Stimulated activated CD4-positive, alpha-beta T cell treated with anti-CD3 and anti-CD28 coated beads, Interleukin-12 subunit alpha, Interleukin-12 subunit beta, amount 100 ng/mL, for 4 hours (primary cell): ENCODE measurements at places on chromosomes 4 and X.

- DNase-seq, result no peak
Measured at GRCh38 chr4:3037957-3038461, 36.3 kb downstream of the HTT-AS start.

- no peak for DNase-seq
Measured at GRCh38 chrX:13747836-13748235, 13.3 kb downstream of the OFD1 start.

- no peak for DNase-seq
Measured at GRCh38 chr4:143234153-143234552, 49.4 kb downstream of the USP38 start.

DNA sequence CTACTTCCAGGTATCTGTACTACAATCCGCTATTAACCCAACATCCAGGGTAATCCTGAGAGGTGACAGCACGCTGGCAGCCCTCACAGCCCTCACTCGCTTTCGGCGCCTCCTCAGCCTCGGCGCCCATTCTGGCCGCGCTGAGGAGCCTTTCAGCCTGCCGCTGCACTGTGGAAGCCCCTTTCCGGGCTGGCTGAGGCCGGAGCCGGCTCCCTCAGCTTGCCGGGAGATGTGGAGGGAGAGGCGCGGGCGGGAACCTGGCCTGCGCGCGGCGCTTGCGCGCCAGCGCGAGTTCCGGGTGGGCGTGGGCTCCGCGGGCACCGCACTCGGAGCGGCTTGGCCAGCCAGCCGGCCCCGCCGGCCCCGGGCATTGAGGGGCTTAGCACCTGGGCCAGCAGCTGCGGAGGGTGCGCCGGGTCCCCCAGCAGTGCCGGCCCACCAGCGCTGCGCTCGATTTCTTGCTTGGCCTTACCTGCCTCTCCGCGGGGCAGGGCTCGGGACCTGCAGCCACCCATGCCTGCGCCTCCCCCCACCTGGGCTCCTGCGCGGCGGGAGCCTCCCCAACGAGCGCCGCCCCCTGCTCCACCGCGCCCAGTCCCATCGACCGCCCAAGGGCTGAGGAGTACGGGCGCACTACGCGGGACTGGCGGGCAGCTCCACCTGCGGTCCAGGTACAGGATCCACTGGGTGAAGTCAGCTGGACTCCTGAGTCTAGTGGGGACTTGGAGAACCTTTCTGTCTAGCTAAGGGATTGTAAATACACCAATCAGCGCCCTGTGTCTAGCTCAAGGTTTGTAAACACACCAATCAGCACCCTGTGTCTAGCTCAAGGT, 87.3 kb downstream of the PRSS12 start:
- peak; percentile 31 for DNase-seq

DNA sequence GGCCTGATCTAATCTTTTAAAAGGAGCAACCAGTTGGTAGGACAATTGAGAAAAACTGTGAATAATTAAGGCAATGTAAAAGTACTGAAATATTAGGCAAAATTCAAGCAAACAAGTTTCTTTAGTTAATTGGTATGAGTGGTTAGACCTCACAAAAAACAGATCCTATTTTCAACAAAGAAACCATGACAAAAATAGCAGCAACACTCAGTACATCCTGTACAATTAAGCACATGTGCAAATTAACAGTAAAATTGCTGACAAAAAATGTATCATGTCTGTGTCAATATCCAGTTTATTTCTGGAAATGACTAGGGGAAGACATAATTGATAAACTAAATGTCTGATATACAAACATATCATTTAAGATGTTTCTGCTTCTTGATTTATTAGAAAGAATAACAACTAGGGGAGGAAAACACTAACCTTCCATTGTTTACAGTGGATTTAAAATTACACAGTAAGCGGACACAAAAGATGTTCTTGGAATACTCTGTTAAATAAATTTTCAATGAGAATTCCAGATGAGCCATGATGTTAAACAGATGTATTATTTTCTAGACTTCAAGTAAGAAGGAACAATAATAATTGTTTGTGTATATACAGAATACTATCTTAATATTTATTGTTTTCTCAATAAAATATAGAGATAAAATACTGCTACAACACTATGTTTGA, 638.9 kb downstream of the SPRY1 start:
- no peak for DNase-seq

DNA sequence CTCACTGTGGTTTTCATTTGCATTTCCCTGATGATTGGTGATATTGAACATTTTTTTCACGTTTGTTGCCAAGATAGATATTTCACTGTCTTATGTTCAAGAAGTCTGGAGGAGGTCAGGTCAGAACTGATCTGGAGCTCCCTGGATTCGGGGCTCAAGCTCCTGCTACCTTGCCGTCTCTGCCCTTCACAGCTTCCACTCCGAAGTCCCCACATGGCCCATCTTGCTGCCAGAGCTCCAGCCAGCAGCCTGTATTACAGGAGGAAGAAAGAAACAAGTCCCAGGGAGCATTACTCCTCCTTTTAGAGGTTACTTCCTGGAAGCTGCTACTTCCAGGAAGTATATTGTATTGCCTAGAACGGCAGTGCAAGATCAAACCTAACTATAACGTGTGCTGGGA, 17.9 kb upstream of the CDKN2AIP start:
- DNase-seq, result no peak

DNA sequence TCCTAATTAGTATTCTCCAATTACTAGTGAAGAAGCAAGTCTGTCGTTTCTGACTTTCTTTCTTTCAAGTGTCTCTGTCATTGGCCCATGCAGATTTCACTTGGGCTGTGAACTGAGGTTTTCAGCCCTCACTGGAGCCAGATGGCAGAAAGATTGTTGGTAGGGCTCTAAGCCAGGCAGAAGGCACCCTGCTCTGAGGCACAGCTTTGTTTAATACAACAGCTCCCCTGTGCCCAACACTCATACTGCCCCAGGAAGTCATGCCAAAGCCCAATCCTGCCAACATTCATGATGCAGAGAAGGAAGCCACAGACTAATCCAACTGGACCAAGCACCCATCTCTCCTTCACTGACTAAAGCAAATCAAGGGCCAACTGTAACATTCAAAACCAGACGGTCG, 117.1 kb upstream of the FRG1 start:
- no peak for DNase-seq

DNA sequence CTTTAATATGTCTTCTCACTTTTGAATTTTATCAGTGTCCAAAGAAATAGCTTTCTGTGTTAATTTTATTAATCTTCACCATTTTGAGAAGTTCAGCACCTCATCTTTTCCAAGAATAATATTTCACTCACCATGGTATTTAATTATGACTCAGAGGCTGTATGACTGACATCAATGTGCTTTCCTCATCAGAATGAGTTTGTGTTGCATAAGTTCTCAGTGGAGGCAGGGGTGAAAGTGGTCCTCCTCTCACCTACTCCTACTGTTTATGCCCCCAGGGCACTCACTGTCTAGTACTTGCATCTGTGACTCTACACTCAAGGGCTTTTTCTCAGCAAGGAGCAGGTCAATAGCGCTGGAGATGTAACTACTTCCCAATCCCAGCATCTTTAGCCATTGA, 905.3 kb upstream of the INTU start:
- DNase-seq, result no peak

DNA sequence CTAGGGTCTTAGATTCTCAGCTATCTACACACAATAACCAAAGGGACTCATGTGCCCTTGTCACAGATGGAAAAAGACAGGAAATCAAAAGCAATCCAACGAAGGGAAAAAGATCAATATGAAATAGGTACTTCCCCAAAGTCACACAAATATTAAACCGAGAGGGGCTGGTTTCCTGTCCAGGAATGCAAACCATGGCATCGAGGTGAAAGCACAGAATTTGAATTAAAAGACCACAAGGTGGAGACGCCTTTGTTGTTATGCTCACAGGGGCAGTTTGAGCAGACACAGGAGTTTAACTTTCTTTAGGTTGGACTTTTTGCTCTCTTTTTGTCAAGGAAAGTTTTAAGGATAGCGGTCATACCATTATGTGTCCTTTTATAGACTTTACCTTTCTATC, 14.3 kb downstream of the H2BW1 start:
- DNase-seq, result no peak

DNA sequence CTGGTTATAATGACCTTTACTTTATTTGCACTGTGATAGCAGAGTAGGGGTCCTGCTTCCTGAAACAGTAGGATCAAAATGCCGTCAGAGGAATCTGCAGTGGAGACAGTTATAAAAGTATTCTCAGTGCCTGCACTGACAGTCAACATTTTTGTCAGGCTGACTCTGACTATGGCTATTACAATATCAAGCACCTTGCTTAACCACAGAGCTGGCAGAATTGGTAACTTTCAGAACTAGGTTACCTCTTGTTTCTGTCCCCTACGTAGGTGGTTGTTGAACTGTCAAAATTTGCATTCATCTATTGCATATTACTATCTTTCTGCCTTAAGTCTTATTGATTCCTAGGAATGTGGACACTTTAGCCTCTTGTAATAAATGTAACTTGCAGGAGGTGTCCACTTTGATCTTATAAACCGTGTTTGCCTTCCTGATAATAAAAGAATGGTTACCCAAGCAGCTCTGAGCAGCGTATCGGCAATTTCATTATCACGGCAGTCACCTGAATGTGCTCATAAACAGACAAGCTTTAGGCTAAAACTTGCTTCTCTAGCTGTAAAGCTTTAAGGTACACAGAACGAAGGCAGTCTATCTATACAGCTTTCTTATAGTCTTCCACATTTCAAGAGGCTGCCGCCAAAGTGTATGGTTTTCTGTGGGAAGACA, 353.0 kb upstream of the GALNT7 start:
- no peak for DNase-seq

DNA sequence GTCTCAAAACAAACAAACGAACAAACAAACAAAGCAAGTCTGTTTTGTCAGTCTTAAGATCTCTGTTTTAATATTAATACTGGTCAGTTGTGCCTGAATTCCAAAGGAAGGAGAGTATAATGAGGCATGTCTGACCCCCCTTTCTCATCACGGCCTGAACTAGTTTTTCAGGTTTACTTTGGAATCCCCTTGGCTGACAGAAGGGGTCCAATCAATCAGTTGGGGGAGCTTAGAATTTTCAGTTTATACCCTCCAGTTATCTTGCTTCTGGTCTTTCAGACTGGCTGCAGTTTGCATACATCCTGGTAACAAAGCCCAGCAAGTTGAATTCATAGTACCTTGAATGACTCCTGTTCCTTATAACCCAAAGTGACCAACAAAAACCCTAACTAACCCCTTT, 41.1 kb downstream of the TBC1D9 start:
- DNase-seq, result no peak

GRCh38 chrX:134999469-134999868, 8.7 kb downstream of the SMIM10 start:
- no peak for DNase-seq

DNA sequence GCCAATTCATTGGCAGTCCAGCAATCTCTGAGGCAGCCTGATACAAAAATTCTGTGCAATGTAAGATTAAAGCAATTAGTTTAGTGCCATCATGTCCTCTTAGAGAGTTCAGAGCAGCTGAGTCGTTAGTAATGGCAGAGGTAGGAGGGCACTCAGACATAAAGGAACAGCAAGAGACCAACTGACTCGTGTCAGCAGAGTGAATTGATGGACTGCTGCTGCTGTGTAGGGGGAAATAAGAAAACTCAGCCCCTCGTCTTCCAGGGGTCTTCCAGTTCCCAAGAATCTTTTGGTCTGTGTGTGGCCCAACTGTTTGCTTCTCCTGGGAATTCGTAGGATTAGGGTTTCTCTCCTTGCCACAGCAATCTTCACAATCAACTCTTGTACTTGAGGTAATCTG, 100.9 kb downstream of the TTC29 start:
- DNase-seq, result no peak

- no peak for DNase-seq
Measured at GRCh38 chr4:6126971-6127745, 73.2 kb downstream of the JAKMIP1 start.

DNA sequence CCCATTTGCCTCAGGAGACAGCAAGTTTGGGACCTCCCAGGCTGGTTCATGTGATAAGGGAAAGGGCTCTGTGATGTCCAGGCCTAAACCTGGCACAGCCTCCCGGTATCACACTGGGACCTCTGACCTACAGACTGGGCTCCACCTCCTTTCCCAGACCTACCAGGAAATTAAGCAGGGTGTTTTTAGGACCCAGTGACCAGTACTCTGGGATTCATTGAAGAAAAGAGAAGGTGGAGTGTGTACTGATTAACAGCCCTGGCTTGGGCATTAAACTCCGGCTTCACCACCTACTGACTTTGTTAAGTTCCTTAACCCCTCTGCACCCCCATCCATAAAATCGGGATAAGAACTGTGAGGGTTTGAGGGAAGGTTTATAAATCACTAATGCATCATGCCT, 28.6 kb downstream of the ASB9 start:
- no peak for DNase-seq

GRCh38 chrX:27085346-27085745, 377.8 kb downstream of the PPP4R3C start:
- no peak for DNase-seq

- DNase-seq, result no peak
Measured at GRCh38 chr4:185040523-185040922, 22.2 kb downstream of the HELT start.

DNA sequence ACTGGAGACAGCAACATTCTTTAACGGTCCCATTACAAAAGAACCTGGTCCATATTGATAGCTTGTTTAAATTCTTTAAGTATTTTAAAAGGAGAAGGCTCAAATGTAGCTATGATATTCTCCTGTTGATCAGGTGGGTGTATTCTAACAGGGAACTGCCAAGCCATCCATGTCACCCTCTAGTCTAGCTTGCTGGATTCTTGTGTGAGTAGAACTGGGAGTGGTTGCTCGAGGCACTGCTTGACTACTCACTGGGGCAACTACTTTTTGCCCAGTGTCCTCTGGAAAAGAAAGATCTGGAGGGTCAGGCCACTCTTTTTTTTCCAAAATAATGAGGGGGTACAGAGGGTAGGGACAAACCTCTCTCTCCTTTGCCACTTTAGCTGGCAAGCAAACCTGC, 155.1 kb downstream of the ZNF518B start:
- DNase-seq, result no peak

DNA sequence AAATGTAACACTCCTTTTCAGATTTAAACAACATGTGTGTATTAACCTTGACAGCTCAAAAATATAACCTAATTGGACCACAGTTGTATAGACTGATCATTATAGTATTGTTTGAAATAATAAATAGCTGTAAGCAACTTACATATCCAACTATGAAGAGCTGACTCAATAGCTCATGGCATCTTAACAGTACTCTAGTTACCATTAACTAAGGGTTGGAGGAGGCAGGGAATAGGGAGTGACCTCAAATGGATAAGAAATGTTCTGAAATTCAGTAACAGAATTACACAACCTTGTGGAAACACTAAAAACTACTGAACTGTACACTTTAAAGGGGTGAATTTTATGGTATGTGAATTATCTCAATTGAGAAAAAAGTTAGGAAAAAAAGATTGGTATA, 136.5 kb upstream of the CPEB2 start:
- DNase-seq, result no peak

DNA sequence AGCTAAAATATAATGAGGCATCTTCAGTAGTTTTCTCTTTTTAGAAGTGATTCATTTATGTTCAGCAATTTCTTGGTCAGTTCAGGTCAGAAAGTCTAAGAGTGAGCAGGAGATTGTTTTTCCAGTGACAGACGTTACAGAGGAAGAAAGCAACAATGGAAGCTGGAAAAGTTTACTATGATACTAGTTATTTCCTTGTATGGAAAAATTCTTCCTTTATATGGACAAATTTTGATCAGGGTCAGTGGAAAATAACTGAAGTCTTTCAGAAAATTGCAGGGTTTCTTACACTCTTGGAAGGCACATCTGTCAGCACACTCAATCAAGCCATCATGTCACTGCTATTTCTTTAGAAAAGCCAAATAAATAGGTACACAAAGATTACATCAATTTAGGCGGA, 1120.7 kb downstream of the FAT4 start:
- no peak for DNase-seq

- DNase-seq, result no peak
Measured at GRCh38 chr4:14528918-14529317, 473.4 kb upstream of the CPEB2 start.
